Stimulated activated CD4-positive, alpha-beta T cell treated with anti-CD3 and anti-CD28 coated beads, Interleukin-12 subunit alpha, Interleukin-12 subunit beta, amount 100 ng/mL, for 48 hours (primary cell): ENCODE measurements at places on chromosomes 1 and 21.

GRCh38 chr21:45327441-45328197 is 39.9 kb upstream of the POFUT2 start:
- DNase-seq: no peak

GRCh38 chr1:93588206-93588605 is 93.4 kb downstream of the BCAR3 start:
- no peak for DNase-seq

- DNase-seq: no peak
These were observed 5.5 kb downstream of the TRAF5 start for GRCh38 chr1:211332036-211332616.

DNA sequence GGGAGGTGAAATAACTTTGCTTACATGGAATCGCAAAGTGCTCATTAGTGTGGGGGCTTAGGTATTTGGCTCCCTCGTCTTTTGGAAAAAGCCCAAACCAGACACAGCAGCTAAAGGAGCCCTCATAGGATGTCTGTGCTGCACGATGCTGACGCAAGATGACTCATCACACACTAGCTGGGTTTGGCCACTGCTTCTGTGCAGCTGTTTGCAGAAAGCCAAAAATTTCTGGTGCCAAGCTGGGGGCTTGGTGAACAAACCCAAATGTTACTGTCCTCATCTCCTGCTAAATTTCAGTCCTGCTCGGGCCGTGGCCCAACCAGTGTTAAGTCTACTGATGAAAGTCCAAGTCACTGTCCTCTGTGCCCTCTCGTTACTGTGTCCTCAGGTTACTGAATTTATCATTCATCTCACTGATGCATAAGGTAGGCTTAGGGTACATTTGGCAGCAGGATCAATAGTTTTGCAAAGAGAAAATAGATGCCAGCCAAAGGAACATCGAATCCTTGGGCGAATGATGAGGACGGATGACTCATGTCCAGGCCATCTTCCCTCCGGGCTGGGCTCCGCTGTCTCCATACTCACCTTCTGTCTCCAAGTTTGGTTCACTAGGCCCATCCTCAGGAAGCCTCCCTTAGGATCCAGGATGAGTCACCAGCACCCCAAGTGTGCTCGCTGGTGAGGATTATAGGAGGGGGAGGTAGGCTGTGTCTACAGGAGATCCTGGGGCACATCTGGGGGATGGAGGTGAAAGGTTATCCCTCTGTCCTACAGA is 177.7 kb downstream of the ADSS2 start:
- DNase-seq: no peak

DNA sequence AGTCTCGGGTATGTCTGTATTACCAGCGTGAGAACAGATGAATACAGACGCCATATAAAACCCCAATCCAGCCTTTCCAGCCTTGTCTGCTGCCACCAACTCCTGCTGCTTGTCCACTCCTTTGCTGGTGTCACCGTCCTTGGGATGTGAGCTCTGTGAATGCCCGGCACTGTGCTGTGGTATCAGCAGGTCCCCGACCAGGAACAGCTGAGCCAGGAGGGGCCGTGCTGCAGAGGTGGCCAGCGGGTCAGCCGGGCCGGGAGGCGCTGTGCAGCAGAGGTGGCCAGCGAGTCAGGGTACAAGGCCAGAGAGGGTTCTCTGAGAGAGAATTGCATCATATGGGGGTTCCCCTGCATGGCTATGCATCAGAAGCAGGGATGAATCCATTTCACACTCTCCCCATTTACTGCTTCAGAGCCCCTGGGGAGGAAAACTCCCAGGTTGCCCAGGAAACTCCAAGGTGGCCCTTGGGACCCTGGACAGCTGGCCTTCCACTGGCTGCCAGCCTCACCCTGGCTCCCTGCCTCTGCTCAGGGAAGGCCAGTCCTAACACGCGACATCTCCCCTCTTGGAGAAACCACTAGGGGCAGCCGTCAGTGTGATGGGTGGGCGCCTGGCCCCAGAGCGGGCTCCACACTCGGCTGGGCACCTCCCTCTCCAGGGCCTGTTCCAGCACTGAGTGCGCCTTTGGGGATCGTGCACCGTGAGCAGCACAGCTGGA is 122.4 kb upstream of the COL6A1 start:
- DNase-seq: no peak

- no peak for DNase-seq
These were observed 105.3 kb downstream of the BCAR3 start for GRCh38 chr1:93576346-93576745.

GRCh38 chr1:113983391-113983790 is 4.1 kb downstream of the OLFML3 start:
- DNase-seq: no peak

GRCh38 chr1:221022331-221022730 is 143.1 kb downstream of the HLX start:
- DNase-seq: no peak

GRCh38 chr1:11184973-11185372 is 4.2 kb upstream of the ANGPTL7 start:
- DNase-seq: no peak

DNA sequence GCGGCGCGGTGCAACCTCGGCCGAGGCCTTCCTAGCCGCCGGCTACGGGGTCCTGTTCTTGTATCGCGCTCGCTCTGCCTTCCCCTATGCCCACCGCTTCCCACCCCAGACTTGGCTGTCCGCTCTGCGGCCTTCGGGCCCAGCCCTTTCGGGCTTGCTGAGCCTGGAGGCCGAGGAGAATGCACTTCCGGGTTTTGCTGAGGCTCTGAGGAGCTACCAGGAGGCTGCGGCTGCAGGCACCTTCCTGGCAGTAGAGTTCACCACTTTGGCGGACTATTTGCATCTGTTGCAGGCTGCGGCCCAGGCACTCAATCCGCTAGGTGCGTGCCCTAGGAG is 379 bp downstream of the PPCS start:
- peak; percentile 43 for DNase-seq

GRCh38 chr1:235430991-235431390 is 63.8 kb downstream of the TBCE start:
- DNase-seq: no peak

- DNase-seq: no peak
These were observed 23.3 kb upstream of the SRSF10 start for GRCh38 chr1:24003331-24003972.

- DNase-seq: no peak
These were observed 142.0 kb upstream of the ZNHIT6 start for GRCh38 chr1:85850238-85850637.

DNA sequence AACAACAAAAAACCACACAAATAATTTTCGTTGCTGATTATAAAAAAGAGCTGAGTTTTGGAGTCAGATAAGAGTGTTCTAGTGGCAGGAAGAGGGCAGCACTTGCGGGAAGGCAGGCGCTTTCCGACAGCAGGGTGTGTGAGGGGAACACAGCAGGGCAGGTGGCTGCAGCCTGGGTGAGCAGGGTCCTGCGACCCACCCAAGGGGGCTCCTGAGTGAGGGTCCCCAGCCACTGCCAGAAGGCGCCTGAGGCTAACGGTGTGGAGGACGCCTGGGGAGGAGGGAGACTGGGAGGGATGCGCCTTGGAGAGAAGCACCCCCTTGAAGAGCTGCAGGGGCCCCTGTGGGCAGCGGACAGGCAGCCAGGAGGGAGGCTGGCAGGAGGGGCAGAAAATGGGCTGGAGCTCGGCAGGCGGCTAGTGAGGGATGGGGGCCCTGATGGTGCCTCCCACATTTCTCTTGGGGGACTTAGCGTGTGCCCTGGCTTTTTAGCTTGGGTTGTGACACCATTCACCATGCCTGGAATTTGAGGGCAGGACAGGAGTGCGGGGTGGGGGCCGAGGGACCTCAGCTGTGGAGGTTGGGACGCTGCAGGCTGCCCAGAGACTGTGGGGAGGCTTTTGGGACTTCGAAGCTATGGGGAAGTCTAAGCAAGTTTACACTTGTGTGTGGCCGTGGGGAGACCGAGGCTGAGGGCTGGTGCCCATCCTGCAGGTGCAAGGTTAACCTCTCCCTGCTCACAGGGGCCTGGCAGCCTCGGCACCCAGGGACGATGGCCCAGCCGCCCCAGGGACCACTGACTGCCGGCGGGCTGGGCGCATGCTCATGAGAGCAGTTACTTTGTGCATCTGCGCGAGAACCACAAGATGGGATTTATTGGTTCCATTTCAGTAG is 111.4 kb downstream of the SIK1 start:
- no peak for DNase-seq

DNA sequence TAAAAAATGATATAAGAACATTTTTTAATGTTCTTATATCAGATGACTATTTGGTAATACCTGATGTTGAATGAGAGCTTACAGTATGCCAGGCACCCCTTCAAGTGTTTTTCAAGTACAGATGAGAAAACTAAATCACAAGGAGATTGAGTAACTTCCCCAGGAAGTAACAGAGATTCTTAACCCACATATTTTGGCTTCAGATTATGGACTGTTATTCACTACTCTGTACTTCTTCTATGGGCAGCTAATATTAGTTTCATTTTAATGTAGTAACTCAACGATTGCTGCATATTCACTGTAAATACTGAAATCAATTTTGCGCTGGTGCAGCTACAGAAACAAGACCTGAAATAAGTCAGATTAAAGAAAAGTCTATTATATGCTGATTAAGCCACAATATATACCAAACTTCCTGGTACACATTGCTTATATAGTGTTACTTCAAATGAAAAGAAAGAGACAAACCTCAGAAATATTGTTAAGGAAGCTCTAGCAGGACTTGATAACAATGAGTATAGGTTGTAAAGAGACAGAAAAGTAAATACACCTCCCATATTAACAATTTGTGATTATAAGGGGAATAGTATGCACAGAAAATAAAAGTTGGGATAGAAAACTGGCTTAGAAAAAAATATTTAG is 19.7 kb downstream of the DPYD start:
- no peak for DNase-seq

DNA sequence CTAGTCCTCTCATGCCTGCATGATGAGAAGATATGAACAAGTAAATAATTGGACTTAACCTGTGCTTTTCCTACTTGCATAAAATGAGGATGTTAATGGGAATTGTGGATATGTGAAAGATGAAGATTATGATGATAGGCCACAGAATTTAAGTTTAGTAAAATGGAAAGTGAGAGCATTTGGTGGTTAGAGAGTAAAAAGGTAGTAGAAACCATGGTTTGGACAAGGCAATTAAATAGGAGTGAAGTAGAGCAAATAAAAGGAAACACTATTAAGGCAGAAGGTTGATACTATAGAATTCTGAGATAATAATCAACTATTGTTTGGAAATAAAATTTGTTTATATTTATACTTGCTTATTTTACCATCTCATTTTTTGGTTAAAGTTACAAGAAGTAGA is 1162.5 kb downstream of the MRPL39 start:
- no peak for DNase-seq

GRCh38 chr1:179153217-179153616 is 71.3 kb downstream of the TOR3A start:
- DNase-seq: no peak

DNA sequence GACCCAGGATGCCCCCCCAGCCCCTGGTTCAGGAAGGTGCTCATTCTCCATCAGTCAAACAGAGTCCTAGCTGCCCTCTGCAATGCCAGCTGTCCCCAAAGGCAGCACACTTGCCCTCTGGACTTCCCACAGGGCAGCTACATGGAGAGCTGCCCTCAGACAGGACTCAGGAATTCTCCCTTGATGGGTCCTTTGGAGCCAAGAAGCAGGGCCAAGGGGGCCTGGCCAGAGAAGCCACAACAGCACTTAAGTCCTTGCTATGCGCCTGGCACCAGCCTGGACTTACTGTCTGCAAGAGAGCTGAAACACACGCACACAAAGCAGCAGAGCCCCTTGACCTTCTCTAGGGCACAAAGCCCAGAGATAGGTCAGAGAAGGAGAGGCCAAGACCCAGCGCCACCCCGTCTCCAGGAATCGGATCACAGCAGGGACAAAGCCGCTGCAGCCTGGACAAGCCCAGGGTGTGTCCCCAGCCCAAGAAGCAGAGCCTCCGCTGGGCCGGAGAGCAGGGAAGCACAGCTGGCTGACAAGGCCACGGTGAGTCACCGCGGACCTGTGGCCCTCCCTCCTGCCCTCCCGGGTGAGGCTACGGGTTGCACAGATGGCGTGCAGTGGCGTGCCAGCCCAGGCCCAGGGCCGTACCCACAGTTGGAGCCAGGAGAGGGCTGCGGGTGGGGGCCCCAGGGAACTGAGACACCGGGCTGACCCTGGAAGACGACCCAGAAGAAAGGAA is 1.7 kb downstream of the WNT9A start:
- DNase-seq: no peak

DNA sequence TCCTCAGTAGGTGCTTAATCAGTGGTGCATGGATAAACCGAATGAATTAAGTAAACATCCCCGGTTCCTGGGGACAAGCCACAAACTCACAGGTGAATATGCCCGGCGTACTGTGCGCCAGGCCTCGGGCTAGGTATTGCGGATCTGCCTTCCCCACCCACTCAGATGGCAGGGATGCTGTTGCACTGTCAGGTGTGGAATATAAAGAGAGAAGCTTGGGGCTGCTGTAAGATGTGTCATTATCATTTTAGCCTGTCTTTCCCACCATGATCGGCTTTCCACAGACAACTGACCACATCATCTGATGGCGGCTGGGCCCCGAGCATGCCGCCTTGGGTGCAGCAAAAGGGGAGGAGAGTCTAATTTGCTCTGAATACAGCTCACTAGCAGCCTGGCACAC is 45.4 kb upstream of the LRP8 start:
- DNase-seq: no peak

GRCh38 chr1:147270721-147271120 is 28.2 kb downstream of the CHD1L start:
- DNase-seq: no peak

GRCh38 chr1:1020000-1020404 is at the start of gene AGRN:
AGRN (plus strand) TSS chr1:1020120; CDS start chr1:1020173, 53 bp downstream.
- no peak for DNase-seq

DNA sequence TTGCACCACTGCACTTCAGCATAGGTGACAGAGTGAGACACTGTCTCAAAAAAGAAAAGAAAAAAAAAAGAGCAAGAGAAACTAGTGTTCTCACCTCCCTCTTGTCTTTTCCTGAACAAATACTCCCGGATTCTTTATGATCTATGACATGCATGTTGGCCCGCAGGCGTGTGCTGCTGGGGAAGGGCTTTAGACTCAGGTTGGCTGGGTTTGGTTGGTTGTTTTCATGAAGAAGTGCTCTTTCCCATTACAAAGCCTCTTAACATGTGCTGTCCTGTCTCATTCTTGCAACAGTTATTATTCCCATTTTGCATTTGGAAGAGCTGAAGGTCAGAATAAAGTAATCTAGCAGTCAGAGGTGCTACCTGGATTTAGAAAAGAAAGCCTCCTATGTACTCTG is 79.5 kb downstream of the TRABD2B start:
- DNase-seq: no peak
